WTC11 (cell line): ENCODE measurements at places on chromosomes 16 and 17. TPM values are rescaled to one million over a fixed set of nuclear protein-coding genes. Genes with fewer than 3 reads are reported as not detected.

The KIF2B gene
- not detected in 3 replicates for total RNA-seq

The BRCA1 gene
- total RNA-seq = 37.8 to 38.4 TPM (median 38.1 TPM) in 3 replicates

The PMFBP1 gene
- total RNA-seq = 1.9 to 3.4 TPM (median 3.2 TPM) in 3 replicates

The CTRB1 gene
- 3.9 to 5.7 TPM (median 5.7 TPM) in 3 replicates for total RNA-seq

The CACNA1G gene
- total RNA-seq = 5.4 to 6.7 TPM (median 6.2 TPM) in 3 replicates

DNA sequence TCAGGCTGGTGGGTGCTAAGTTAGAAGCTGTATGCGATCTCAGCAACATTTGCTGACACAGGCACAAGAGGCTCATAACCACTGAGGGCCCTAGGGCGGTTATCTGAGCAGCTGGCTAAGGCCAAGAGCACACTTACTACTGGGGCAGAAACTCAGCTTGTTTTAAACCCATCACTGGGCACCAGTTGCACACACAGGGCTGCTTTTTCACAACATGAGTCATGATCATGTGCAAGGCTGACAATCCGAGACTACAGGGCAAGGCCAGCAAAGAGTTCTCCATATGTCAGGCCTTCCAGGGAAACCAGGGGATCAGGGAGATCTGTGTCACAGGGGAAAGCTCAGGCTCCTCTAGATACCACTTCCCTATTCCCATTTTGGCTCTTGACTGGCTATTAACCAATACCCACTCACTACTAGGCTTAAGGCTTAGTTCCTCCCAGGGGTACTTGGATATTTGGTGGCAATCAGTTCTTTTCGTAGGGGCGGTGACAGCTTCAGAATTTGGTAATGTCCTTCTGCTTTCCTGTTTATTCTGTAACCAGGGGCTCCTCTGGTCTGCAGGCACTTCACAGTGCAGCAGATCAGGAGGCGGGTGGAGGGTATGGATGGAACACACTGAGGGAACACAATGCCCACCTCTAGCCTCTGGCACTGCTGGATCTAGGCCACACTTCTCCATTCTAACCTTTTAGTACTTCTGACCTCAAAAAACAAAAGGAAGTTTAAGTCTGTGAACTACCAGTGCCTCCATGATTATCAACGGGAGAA, 44.9 kb upstream of the ERN1 start:
- no peak overlapping the region for H3K4me3 ChIP-seq
- DNase-seq = no peak
- no peak overlapping the region; the same call in 1 of the 2 replicates for H3K27ac ChIP-seq
- no peaks in the 10 kb centered on the region for H3K27me3 ChIP-seq

GRCh38 chr17:79609673-79610645, 892 bp downstream of the RBFOX3 start:
- H3K36me3 ChIP-seq = no peaks in the 10 kb centered on the region
- DNase-seq = peak; percentile 46
- H3K27me3 ChIP-seq = peaks cover 65% of the 10 kb centered on the region
- H3K4me1 ChIP-seq = peaks cover 12% of the 10 kb centered on the region
- peak overlapping the region; percentile 63; the same call in 1 of the 2 replicates for H3K4me3 ChIP-seq
- H3K27ac ChIP-seq = no peak overlapping the region

DNA sequence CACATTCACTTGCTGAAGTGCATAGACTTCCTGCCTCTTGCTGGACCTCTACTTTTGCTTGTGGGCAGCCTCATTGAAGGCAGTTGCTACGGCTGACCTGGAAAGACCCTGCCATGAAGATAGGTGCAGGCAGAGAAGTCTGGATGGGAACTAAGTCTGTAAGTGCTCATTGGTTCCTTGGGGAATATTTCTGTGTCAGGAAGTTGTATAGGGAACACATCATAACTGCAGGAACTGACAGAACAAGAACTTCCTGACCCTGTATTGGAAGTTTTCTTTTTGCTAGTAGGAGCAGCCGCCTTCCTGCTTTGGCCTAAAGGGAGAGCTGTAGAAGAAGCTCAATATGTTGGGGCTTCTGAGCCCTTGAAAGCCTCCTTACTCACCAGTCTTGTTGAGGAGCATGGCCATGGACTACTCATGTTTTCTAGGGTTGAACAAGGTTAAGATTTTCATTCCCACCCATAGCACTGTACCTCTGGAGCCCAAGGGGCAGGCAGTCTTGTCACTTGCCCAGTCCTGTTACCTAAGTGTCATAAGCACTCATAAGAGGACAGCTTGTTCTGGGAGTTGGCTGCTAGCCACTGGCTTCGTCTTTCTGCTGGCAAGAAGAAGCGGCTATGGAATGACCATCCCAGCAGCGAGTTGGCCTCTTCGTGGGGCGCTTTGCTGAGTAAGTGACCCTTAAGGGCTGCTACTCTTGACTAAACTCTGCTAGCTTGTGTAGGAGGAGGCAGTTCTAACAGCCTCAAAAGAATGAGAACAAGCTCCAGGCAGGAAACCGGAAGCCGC, 7.2 kb downstream of the UBFD1 start:
- H3K36me3 ChIP-seq = peaks cover 71% of the 10 kb centered on the region
- H3K27me3 ChIP-seq = no peaks in the 10 kb centered on the region
- no peak overlapping the region for H3K4me3 ChIP-seq
- no peaks in the 10 kb centered on the region for H3K4me1 ChIP-seq

DNA sequence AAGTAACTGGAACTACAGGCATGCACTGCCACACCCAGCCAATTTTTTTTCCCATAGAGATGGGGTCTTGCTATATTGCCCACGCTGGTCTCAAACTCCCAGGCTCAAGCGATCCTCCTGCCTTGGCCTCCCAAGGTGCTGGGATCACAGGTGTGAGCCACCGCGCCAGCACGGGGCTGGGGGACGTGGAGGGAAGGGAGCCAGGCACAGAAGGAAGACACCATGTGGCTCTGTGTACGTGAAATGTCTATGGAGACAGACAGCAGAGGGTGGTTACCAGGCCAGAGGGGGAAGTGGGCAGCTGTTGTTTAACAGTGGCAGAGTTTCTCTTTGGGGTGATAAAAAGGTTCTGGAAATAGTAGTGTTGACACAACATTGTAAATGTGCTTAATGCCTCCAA, 4.6 kb upstream of the PIEZO1 start:
- no peak overlapping the region for H3K4me3 ChIP-seq
- no peaks in the 10 kb centered on the region for H3K36me3 ChIP-seq
- H3K4me1 ChIP-seq = peaks cover 20% of the 10 kb centered on the region
- H3K27ac ChIP-seq = no peak overlapping the region
- no peak for DNase-seq
